Left ventricle myocardium inferior (tissue), 1 donor: ENCODE measurements at places on chromosomes 7 and 10. TPM values are rescaled to one million over a fixed set of nuclear protein-coding genes. Genes with fewer than 3 reads are reported as not detected.

GRCh38 chr7:54615-55014 lies 137.8 kb upstream of the FAM20C start:
- DNase-seq = no peak
- no peaks in the 10 kb centered on the region for H3K36me3 ChIP-seq
- no peak overlapping the region for H3K4me3 ChIP-seq

DNA sequence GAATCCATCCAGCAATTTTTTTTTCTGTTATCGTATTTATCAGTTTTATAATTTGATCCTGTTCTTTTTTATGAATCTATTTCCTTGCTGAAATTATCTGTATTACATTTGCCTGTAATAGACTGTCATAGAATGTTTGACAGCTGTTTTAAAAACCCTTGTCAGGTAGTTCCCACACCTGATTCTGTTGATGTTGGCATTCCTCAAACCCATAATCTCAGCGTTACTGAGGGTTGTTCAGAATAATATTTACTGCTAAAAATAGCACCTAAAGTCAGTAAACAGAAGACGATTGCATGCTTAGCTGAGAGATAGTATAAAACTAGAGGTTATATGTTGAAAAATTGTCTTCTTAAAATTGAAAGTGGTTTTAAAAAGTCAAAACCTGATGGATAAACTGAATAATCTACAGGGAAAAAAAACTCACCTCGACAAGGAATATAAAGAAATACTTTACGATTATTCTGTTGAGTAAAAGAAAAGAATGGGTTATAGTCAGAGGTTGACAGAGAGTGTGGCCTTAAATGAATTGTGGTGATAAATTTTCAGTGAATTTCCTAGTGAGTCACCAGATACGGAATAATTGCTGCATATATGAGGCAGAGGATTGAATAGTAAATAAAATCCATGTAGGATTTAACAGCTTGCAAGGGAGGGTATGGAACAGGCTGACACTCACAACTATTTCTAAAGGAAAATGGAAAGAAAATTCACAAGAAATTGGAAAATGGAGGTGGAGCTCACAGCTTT lies 824.1 kb upstream of the IGFBP3 start:
- no peak for DNase-seq
- peak overlapping the region; percentile 42 for H3K27ac ChIP-seq
- H3K27me3 ChIP-seq = no peaks in the 10 kb centered on the region

- H3K4me1 ChIP-seq = peaks cover 58% of the 10 kb centered on the region
- peak; percentile 73 for DNase-seq
- no peaks in the 10 kb centered on the region for H3K36me3 ChIP-seq
- no peaks in the 10 kb centered on the region for H3K27me3 ChIP-seq
- peak overlapping the region; percentile 84 for H3K27ac ChIP-seq
- peak overlapping the region; percentile 33 for H3K4me3 ChIP-seq
These were observed 99.9 kb downstream of the CUBN start for GRCh38 chr10:17029581-17030271.

DNA sequence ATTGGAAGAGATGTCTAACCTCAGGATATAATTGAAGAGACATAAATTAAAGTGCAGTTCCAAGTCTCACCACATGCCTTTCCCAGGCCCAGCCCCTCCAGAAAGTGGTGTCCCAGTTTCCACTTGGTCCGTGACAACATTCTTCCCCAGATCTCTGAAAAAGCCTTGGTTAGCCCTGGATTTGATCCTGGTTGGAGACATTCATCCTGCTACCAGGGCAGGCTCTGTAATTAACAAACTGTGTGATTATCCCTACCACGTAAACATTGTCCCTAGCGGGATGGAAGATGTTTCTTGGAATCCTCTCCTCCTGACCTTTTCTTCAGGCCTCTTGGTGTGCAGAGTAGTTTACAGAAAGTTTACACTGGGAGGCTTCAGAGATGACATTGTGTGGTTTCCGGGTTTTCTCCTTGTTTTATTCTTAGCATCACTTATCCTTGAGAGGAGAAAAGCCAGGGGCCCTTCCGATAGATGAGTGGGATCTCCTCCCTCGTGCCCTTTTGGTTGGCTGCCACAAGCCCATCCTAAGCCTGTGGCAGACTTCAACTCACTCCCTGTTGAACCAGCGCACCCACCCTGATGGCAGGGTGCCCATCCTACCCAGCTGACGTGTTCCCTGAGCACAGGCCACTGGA lies 83.8 kb downstream of the COL13A1 start:
- H3K4me1 ChIP-seq = peaks cover 5% of the 10 kb centered on the region
- H3K27me3 ChIP-seq = peaks cover 13% of the 10 kb centered on the region
- no peak for DNase-seq
- H3K36me3 ChIP-seq = no peaks in the 10 kb centered on the region
- H3K27ac ChIP-seq = no peak overlapping the region
- no peak overlapping the region for H3K4me3 ChIP-seq

DNA sequence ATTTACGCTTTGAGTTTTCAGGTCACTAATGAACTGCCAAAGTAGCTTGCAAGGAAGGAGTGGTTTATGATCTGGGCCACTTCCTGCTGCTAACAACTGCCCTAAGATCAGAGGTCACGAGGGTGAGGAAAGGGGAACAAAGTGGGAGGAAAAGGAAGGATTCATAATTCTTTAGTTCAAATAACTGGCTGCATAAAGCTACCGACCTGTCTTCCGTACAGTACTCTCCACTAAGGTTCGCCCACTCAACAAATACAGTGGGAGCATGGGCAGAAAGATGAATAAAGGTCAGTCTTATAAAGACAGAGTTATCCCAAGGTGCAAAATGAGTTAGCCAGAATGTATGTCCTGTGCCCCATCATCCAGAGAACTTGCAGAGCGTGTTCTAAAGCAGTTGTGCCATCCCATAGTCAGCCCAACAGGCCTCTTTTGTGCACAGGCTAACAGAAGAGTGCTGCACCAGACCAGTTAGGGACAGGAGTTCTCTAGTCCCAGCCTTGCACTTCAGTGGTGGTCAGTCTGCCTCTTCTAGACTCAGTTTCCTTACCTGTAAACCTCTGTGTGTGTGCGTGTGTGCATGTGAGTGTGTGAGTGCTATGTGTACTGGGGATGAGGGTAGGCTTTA lies 65.9 kb downstream of the CREB3L2 start:
- no peaks in the 10 kb centered on the region for H3K27me3 ChIP-seq
- no peak overlapping the region for H3K4me3 ChIP-seq
- H3K36me3 ChIP-seq = no peaks in the 10 kb centered on the region

DNA sequence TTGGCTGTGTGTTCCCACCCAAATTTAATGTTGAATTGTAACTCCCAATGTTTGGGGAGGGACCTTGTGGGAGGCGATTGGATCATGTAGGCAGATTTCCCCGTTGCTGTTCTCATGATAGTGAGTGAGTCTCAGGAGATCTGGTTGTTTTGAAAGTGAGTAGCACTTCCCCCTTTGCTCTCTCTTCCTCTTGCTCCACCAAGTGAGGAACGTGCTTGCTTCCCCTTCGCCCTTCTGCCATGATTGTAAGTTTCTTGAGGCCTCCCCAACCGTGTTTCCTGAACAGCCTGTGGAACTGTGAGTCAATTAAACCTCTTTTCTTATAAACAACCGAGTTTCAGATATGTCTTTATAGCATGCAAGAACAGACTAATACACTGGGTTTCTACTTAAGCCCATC lies 176.3 kb downstream of the CDK14 start:
- peaks cover 4% of the 10 kb centered on the region for H3K36me3 ChIP-seq
- H3K27me3 ChIP-seq = no peaks in the 10 kb centered on the region
- H3K27ac ChIP-seq = no peak overlapping the region
- DNase-seq = no peak

DNA sequence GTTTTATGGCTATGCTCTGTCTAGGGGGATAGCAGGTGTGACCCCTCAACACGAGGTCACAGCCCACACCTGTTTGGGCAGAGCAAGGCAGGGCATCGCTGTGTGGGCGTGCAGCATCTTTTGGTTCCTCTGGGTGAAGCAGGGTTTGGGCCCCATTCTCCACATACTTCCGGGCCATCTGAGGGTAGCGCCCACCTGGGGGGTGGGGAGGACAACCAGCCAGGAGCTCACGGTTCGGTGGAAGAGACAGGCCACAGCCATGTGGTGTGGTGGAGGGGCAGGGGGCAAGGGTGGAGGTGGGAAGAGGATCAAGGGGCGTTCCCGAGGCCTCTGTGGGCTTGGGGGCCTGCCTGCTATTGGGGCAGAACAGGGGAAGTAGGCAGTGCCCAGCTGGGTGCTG lies 2.4 kb downstream of the SH2B2 start:
- no peak overlapping the region for H3K4me3 ChIP-seq
- H3K36me3 ChIP-seq = no peaks in the 10 kb centered on the region
- DNase-seq = no peak
- H3K27me3 ChIP-seq = peaks cover 28% of the 10 kb centered on the region
- H3K27ac ChIP-seq = no peak overlapping the region

DNA sequence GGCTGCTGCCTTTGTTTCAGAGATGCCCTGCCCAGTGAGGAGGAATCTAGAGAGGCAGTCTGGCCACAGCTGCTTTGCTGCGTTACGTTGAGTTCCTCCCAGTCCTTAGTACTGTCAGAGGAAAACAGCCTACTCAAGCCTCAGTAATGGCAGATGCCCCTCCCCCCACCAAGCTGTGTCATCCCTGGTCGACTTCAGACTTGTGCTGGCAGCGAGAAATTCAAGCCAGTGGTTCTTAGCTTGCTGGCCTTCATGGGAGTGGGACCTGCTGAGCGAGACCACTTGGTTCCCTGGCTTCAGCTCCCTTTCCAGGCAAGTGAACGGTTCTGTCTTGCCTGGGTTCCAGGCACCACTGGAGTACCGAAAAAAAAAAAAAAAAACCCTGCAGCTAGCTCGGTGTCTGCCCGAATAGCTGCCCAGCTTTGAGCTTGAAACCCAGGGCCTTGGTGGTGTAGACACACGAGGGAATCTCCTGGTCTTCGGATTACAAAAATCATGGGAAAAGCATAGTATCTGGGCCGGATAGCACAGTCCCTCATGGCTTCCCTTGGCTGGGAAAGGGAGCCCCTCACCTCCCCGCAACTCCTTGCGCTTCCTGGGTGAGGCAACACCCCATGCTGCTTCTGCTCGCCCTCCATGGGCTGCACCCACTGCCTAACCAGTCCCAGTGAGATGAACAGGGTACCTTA lies 9.1 kb downstream of the SDHAF3 start:
- no peak for DNase-seq
- no peak overlapping the region for H3K27ac ChIP-seq
- no peaks in the 10 kb centered on the region for H3K36me3 ChIP-seq
- no peaks in the 10 kb centered on the region for H3K27me3 ChIP-seq

DNA sequence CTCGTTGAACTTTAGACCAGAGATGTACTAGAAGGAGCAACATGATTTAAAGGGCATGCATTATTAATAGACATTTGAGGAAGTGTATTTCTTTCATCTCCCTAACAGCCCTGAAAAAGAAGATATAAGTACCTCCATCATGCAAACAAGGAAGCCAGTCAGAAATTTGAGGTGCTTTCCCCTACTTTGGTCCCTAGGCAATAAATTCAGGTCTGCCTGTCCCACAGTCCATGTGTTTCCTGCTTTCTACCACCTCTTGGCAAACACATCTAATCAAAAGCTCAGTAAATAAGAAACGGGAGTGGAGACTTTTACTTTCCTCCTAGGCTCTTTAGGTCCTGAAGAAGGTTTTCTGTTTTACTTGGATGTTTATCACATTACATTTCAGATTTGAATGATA lies 5.2 kb upstream of the SEMA3C start:
- DNase-seq = no peak
- H3K4me3 ChIP-seq = no peak overlapping the region
- no peak overlapping the region for H3K27ac ChIP-seq
- peaks cover 9% of the 10 kb centered on the region for H3K4me1 ChIP-seq
- H3K27me3 ChIP-seq = peaks cover 23% of the 10 kb centered on the region

STAG3 gene
- 0.74 TPM for total RNA-seq
